ENCODE measurements at places on chromosomes 1 and 21. TPM values are rescaled to one million over a fixed set of nuclear protein-coding genes. Genes with fewer than 3 reads are reported as not detected.

The TNNI3K gene
- total RNA-seq = not detected

The SERINC2 gene
- total RNA-seq = 12.2 TPM

The MEX3A gene
- 4.7 TPM for total RNA-seq

The S100B gene
- not detected for total RNA-seq

The SLC44A3 gene
- 20.0 TPM for total RNA-seq

The IFNLR1 gene
- total RNA-seq = 7.1 TPM

The SPRR2A gene
- total RNA-seq = not detected

The TMEM81 gene
- total RNA-seq = 0.65 TPM

The NHLH1 gene
- 0.11 TPM for total RNA-seq

The CA6 gene
- not detected for total RNA-seq

The C1orf226 gene
- total RNA-seq = 11.7 TPM

The OR2T33 gene
- total RNA-seq = 0.54 TPM

The UBL4B gene
- not detected for total RNA-seq

The PTGS2 gene
- 47.6 TPM for total RNA-seq

The NKAIN1 gene
- 0.79 TPM for total RNA-seq

The RALGPS2 gene
- total RNA-seq = 24.9 TPM

The HIPK1 gene
- total RNA-seq = 17.7 TPM

The S100A16 gene
- total RNA-seq = 266 TPM

The IGSF9 gene
- total RNA-seq = 7.7 TPM

The RGS4 gene
- 1.2 TPM for total RNA-seq

The FCGR3A gene
- total RNA-seq = not detected

The AADACL4 gene
- not detected for total RNA-seq

The CFAP141 gene
- not detected for total RNA-seq

The NBPF26 gene
- 28.7 TPM for total RNA-seq

The RAB25 gene
- total RNA-seq = 62.4 TPM

The CRNN gene
- total RNA-seq = not detected

The MR1 gene
- total RNA-seq = 25.9 TPM

The PI4KB gene
- total RNA-seq = 76.3 TPM

The CRB1 gene
- total RNA-seq = under 0.01 TPM

The SLC26A9 gene
- total RNA-seq = not detected

The KLF17 gene
- not detected for total RNA-seq

The SERTAD4 gene
- 4.7 TPM for total RNA-seq

The HSD11B1 gene
- total RNA-seq = 0.22 TPM

The IL19 gene
- not detected for total RNA-seq

The CDK11B gene
- 5.5 TPM for total RNA-seq

The RORC gene
- total RNA-seq = not detected

The TCHH gene
- 0.11 TPM for total RNA-seq

The SF3B4 gene
- 13.3 TPM for total RNA-seq

The FAM72B gene
- 10.2 TPM for total RNA-seq

The WASF2 gene
- total RNA-seq = 19.7 TPM

The CCDC185 gene
- not detected for total RNA-seq

The HHAT gene
- 13.3 TPM for total RNA-seq

The SLAMF6 gene
- not detected for total RNA-seq

The NUP210L gene
- not detected for total RNA-seq

The NUDT4B gene
- 9.4 TPM for total RNA-seq

The OR6N2 gene
- not detected for total RNA-seq

The NTNG1 gene
- total RNA-seq = under 0.01 TPM

The EDARADD gene
- total RNA-seq = 2.7 TPM

The SFN gene
- total RNA-seq = 146 TPM

The ACTL8 gene
- total RNA-seq = not detected

The SIM2 gene
- 4.3 TPM for total RNA-seq

The SPRR2E gene
- not detected for total RNA-seq

The LY9 gene
- total RNA-seq = not detected

The MSH4 gene
- under 0.01 TPM for total RNA-seq

The RPL22 gene
- total RNA-seq = 120 TPM

The GPA33 gene
- total RNA-seq = not detected

The HHIPL2 gene
- total RNA-seq = not detected

Data from placental epithelial cell (primary cell).